ENCODE measurements at places on chromosomes 1 and 21.

DNA sequence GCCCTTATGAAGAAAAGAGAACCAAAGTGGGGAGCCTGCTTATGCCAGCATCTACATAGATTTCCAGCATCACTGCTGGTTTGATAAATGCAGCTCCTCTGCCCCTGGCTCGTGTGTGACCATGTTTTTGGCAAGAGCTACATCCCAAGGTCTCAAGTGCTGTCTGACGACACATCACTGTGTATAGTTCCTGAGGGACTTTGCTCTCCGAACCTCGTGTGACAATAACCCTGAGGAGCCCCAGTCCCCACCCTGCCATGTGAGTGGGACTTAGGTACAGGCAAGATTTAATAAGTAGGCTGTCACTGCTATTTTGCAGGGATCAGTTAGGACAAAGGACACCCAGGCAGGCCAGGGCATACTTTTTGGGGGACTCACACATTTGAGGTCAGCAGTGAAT lies 28.8 kb upstream of the RERE start:
- no peak overlapping the region for H3K27ac ChIP-seq
- no peaks in the 10 kb centered on the region for H3K27me3 ChIP-seq

DNA sequence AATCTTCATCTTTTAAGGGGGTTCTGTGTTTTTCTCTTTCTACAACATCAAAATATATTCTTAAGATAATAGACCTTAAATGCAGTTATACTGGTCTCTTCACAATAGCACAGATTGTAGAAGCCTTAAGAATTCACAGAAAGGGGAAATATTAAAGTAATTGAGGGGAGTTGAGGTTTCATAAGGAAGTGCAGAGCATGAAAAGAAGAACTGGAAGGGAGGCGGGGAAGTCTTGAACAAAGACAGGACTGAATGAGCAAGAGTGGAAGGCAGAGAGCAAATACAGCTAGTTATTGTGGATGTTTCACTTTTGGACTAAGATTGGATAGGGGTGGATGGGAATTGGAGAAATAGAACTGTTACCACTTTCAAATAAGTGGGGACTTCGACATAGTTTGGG lies 67.7 kb downstream of the PTGER3 start:
- no peak overlapping the region for H3K4me3 ChIP-seq
- peaks cover 13% of the 10 kb centered on the region for H3K4me1 ChIP-seq
- no peaks in the 10 kb centered on the region for H3K27me3 ChIP-seq
- no peaks in the 10 kb centered on the region for H3K36me3 ChIP-seq

- no peaks in the 10 kb centered on the region for H3K4me1 ChIP-seq
- no peaks in the 10 kb centered on the region for H3K36me3 ChIP-seq
- DNase-seq, result no peak
- H3K4me3 ChIP-seq, result no peak overlapping the region
Observed at GRCh38 chr1:241140670-241141069, 216.3 kb downstream of the RGS7 start.

GRCh38 chr21:43619856-43620255 lies 39.4 kb downstream of the HSF2BP start:
- H3K4me1 ChIP-seq, result no peaks in the 10 kb centered on the region
- H3K27ac ChIP-seq, result no peak overlapping the region
- no peak for DNase-seq
- H3K27me3 ChIP-seq, result no peaks in the 10 kb centered on the region
- H3K36me3 ChIP-seq, result no peaks in the 10 kb centered on the region

GRCh38 chr1:91080650-91081049 lies 58.8 kb upstream of the ZNF644 start:
- no peak overlapping the region for H3K4me3 ChIP-seq
- no peaks in the 10 kb centered on the region for H3K36me3 ChIP-seq
- no peak overlapping the region for H3K27ac ChIP-seq
- H3K27me3 ChIP-seq, result no peaks in the 10 kb centered on the region

DNA sequence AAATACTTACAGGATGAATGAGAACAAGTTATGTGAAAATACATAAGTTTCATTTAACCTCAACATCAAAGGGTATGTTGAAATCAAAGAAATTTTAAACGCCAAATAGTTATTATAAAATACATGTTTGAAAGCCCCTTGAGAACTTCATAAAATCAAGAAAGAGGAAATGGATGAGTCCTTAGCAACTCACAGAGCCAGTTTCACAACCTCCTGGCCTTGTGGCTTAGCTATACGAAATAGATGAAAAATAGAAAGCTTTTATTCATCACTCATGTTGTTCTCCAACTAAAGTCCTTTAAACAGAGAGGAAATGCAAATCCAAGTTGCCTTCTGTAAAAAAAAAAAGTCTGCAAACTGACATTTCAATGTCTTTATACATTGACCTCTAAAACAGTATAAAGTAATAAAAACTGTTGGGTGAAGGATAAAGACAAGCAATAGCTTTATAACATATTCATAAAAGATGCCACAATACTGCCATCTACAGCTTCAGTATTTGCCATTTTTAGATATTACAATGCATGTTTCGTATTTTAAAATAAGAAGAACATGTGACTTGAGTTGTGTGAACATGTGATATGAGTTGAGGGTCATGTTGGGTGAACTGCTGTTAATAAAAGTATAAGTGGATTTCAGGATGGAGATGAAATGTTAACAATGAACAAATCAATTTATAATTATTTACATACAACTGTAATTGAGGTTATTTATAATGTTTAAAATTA lies 847.8 kb downstream of the MRPL39 start:
- no peak for DNase-seq
- H3K4me3 ChIP-seq, result no peak overlapping the region
- no peaks in the 10 kb centered on the region for H3K27me3 ChIP-seq
- no peaks in the 10 kb centered on the region for H3K36me3 ChIP-seq
- H3K27ac ChIP-seq, result no peak overlapping the region

- no peak overlapping the region for H3K27ac ChIP-seq
- H3K36me3 ChIP-seq, result no peaks in the 10 kb centered on the region
- no peak overlapping the region for H3K4me3 ChIP-seq
- no peaks in the 10 kb centered on the region for H3K27me3 ChIP-seq
- DNase-seq, result no peak
Observed at GRCh38 chr1:12140515-12141162, 26.2 kb upstream of the TNFRSF1B start.

- peaks cover 70% of the 10 kb centered on the region for H3K4me1 ChIP-seq
- H3K36me3 ChIP-seq, result peaks cover 19% of the 10 kb centered on the region
- peak overlapping the region; percentile 45 for H3K4me3 ChIP-seq
- DNase-seq, result peak; percentile 43
Observed at GRCh38 chr1:44808938-44809917, 905 bp downstream of the BTBD19 start.
